Adrenal gland (tissue), 19 donors: ENCODE measurements at places on chromosomes 11 and 22.

DNA sequence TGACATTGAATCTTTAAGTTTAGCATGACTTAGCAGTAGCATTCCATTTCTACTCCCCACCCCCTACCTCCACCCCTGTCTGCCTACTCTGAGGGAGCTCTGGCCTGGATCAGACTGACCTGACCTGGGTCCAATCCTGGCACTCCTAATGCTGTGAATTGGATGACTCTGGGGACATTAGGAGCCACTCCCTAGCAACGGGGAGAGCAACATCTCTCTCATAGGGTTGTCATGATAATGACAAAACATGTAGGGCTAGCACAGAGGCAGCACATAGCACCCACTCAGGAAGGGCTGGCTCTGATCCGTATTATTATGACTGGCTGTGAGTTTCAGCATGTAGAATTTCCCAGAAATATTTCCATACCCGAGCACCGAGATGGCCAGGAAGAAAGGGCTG, 40.5 kb downstream of the CABIN1 start:
- DNase-seq, result no peak

- DNase-seq, result no peak
Observed at GRCh38 chr11:37026326-37026725, 428.3 kb upstream of the RAG2 start.

DNA sequence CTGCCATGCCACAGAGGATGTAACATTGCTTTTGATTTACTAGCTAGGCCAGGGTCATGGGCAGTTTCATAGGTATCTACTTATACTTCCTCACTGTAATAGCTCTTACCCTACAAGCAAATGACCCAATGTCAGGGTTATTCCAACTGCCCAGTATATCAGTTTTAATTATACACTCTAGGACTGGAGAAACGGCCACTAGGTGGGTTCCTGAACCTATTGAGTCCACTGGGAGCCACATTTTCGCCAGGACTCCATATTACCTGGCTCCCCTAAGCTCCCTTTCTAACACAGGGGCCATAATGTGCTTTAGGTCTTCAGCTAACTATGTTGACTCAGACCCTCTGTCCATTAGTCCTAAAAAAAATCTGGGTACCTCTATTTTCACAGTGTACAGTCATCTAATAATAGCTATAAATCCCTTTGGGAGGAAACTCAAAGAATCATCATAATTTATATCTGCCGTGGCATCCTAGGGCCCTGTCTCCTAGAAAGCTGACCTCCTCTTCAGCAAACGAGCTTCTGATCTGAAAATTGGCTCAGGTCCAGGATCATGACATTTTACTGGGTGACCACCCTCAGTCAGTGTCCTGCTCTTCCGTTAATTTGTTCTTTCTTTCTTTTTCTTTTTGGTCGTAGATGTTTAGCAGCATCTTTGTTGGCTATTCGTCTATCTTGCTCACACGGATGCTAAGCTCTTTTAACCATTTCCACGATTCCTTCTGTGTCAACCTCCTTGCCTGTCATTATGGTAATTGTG, 244.3 kb downstream of the FAM76B start:
- DNase-seq, result no peak

- peak; percentile 15 for DNase-seq
Observed at GRCh38 chr22:46976598-46976997, 214.1 kb downstream of the TBC1D22A start.

GRCh38 chr11:113736323-113736722, 30.2 kb upstream of the TMPRSS5 start:
- DNase-seq, result no peak

GRCh38 chr22:39012533-39013511, 1.2 kb upstream of the APOBEC3C start:
- DNase-seq, result no peak

DNA sequence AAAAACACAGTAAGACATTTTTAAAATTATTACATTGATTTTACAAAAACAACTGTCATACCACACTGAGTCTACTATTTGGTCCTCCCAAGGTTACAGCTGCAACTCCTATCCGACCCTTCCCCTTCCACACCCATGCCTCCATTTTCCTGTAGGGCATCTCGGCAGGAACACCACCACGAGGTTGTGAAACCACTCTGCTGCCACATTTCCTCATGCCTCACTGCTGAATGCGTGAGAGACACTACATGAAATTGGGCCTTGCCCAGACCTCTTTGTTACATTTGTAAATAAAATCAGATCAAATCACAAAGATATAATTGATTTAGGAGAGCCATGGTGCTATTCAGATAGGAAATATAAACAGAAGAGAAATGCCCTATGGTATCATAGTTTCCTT, 2.0 kb downstream of the ARHGAP32 start:
- DNase-seq, result no peak

DNA sequence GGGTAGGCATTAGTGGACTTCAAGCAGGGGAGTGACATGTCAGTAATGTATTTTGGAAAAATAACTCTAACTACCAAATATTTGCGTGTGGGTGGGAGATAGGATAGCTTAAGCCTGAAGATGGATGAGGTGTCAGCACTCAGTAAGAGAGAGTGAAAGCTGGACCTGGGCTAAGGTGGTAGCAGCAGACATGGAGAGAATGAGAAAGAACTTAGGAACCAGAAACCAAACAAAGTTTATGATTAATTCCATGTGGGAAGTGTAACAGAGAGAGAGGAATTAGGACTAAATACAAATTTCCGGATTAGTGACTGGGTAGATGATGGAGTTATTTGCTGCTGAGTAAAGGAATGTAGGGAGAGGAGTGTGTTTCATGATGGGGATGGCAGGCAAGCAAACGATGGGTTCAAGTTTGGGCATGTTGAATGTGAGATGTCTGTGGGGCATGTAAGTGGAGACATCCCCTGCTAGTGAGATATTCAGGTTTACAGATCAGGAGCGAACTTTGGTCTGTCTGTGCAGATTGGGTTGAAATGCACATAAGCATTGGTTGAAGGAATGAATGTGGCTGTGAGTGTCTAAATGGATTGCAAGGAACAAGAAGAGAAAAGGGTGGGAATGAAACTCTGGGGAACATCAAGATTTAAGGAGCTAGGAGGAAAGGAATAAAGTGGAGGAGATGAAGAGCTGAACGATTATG, 185.6 kb upstream of the MTMR2 start:
- no peak for DNase-seq

GRCh38 chr22:17931400-17931825, 92.9 kb downstream of the MICAL3 start:
- DNase-seq, result peak; percentile 81

DNA sequence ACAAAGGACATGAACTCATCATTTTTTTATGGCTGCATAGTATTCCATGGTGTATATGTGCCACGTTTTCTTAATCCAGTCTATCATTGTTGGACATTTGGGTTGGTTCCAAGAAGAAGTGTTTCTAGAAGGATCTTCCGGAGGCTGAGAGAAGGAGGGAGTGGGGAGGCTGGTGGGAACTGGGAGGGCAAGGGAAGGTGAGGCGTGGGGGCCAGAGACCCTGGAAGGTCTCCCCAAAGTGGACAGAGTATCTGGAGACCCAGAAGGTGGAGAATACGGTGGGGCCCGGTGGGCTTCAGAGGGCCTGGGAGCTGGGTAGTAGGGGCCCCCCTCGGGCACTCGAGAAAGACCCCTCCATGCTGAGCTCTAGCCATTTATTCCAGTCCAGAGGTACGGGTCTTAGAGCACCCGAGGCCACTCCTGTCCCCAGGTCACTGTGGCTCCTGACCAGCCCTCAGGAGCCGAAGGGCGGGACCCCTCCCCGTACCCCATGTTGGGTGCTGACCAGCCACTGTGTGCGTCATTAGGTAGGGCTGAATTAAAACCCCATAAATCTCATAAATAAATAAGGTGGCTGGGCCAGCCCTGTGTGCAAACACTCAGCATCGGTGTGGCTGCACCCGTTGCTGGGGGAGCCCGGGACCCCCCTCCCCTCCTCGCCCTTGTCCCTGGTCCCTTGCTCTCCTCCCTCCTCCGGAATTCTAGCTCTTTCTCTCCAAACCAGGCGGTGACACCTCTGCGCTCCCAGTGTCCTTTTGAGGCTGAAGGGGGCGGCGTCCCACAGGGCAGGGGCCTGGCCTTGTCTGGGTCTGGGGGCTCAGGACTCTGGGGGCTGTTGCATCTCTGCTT, 38.8 kb upstream of the MUC5AC start:
- peak; percentile 2 for DNase-seq

DNA sequence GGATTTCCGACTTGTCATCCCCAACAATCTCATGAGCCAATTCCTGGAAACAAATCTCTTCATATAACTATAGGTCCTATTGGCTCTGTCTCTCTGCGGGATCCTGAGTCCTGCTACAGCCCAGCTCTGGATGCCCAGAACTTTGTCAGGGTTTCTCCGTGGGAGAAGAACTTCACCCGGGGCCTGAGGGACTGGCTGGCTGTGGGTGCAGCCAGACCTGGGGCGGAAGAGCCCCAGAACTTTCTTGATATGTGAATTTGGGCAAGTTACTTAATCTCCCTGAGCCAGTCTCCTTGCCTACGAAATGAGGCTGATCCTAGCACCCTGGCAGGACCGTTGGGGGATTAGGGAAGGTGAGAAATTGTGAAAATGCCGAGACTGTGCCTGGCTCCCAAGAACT, 6.6 kb upstream of the TRIM29 start:
- DNase-seq, result peak; percentile 33

DNA sequence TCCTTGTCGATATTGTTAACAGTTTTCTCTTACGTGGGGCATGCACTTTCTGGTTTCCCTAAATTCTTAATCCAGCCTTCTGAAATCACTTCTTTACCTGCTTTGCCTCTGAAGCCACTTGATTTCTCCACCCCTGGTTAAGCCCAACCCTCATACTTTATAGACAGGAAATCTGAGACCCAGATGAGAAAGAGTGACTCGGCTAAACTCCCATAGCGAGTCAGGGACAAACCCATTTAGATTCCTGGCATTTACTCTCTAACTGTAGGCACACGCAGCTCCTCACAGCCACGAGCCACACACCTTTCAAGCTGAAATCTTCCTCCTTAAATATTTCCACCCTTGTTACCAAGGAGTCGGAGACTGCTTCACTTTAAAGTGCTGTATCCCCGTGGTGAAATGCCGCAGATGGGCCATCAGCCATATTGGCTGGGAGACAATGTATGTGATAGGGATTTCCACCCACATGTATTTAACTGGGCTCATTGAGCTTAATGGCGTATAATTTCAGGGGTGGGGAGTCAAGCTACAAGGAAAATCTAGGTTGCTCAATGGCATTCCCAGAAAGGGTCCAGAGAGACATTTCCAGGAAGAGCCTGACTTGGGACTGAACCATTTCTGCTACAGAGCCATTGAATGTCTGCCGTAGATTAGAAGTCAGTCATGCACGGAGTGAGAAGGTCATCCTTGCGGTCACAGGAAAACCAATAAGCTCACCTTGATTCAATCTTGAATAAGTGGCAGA, 49.9 kb upstream of the GRK3 start:
- no peak for DNase-seq

- DNase-seq, result peak; percentile 18
Observed at GRCh38 chr22:48781868-48782267, 1045.8 kb downstream of the BRD1 start.

GRCh38 chr11:16184588-16184987, 171.8 kb downstream of the SOX6 start:
- no peak for DNase-seq

GRCh38 chr22:20001082-20001638, 15.5 kb downstream of the ARVCF start:
- DNase-seq, result no peak

- no peak for DNase-seq
Observed at GRCh38 chr22:49170053-49170452, 657.6 kb downstream of the BRD1 start.
